ENCODE measurements at places on chromosomes 3 and 15.

DNA sequence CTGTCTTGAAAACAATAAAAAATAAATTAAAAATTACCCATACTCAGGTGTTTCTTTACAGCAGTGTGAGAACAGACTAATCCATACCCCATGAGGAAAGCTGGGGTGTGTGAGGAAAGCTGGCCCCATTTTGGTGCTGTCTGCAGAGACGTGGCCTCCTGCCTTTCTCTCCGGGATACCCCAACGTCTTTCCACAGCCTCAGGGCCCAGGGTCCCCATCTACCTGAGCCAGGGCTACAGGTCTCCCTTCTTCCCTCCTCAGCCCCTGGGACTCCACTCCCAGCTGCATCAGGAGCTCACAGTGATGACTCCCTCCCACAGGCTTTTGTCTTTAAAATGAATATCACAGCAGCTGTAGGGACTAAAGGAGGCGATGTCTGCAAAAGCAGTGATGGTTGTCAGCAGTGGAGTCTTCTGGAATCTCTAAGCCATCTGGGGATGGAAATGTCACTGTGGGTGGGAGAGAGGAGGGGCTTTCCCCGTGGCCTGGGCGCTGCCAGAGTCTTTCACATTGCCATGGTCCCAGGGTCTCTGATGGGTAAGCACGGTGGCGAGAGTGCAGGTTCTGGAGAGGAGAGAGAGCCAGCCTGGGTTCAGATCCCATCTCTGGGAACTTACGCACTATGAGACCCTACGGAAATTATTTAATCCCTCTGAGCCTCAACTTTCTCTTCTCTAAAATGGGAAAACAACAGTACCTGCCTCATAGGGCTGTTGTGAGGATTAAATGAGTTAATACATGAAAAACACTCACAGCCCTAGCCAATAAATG lies 259.3 kb downstream of the PLCL2 start:
- DNase-seq: no peak

GRCh38 chr15:77173487-77173886 lies 102.6 kb upstream of the TSPAN3 start:
- DNase-seq: no peak

DNA sequence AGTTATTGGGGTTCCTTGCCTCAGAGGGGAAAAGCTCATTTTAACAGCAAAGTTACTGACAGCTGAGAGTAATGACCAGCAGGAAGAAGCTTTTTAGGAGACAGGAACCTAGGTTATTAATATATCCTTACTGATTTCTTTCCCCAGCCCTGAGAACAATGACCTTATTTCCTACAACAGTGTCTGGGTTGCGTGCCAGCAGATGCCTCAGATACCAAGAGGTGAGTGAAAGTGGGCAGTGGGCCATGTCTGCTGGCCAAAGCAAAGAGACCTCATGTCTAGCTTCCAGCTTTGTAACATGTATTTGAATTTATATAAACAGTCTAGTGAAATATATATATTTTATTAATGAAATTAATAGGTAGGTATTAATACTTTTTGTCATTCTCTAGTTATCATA lies 5.0 kb downstream of the CCNDBP1 start:
- DNase-seq: peak; percentile 15

DNA sequence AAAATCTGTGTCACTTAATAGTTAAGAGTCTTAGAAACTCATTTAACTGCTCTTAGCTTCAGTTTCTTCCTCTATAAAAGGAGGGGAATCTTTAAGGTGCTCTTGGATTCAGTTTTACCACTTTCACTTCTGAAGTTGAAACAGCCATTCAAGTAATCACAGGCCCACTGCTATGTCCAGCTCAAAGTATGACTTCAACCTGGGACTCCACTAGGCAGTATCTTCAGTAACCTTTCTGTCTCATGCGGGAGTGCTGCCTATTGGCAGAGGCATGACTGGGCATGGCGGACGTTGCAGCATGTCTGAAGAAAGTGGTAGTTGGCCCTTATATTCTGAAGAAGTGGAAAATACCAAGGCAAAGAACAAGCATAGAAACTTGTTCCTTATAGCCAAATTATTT lies 92.3 kb downstream of the DHX30 start:
- DNase-seq: no peak

DNA sequence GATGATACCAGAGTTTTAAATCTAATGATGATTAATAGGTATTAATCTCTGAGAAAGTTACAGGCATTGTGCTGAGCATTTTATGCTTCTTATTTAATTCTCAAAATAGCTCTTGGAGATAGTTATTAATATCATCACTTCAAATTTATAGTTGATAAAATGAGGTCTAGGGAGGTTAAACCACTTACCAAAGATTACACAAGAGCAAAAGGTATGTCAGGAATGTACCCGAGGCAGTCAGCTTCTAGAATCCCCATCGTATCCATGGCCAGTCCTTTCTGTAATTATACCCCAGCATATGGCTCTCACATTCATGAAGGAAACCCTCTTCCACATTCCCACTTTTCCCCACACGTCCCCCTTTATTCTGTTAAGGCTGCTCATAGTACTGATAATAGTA lies 421.3 kb downstream of the PYDC2 start:
- DNase-seq: peak; percentile 32

DNA sequence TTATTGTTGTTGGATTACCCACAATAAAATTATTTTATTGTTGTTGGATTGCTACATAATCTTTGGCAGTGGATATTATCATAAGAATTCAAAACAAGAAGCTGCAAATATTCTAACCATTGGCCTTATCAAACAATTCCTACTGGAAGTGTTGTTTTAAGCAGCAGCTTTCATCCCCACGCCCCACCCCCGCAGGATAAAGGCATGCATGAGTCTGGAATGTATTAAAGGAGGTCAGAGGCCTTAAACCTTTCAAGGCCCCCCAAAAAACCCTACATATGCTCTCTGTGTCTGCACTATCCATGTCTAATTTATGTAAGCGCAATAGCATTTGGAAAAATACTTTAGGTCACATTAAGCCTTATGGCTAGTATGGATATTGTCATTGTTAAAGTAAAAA lies 23.1 kb downstream of the P3H2 start:
- DNase-seq: no peak

DNA sequence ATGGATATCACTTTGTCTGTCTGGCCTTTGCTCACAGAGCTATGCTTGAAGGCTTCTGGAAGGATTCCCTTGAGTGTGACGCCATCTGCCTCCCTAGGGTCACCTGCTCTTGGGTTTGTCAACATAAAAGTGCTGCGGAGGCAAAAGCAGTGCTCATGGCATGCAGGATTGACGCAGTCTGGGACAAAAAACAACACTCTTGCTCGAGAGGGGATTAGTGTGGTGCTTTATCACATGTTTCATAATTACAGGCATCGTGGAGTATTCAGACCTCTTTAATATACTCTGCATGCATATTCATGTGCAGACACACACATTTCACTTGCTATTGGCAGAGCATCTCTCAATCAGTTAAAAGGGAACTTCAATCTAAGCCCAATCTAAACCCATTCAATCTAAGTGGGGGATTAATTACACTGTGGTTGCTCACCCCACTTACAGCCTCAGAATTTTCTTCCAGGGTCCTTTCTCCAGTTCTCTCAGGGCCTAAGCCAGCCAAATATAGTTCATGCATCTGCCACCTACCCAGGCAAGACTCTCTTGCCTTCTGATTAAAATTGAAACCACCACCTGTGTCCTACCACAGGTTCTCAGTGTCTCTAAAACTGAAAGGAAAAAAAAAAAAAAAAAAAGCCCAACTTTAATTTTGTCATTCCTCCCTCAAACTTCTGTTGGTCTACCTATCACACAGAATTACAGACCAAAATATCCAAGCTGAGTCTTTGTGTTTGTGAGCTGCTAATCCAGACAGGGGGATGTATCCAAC lies 75.6 kb downstream of the BFSP2 start:
- no peak for DNase-seq

DNA sequence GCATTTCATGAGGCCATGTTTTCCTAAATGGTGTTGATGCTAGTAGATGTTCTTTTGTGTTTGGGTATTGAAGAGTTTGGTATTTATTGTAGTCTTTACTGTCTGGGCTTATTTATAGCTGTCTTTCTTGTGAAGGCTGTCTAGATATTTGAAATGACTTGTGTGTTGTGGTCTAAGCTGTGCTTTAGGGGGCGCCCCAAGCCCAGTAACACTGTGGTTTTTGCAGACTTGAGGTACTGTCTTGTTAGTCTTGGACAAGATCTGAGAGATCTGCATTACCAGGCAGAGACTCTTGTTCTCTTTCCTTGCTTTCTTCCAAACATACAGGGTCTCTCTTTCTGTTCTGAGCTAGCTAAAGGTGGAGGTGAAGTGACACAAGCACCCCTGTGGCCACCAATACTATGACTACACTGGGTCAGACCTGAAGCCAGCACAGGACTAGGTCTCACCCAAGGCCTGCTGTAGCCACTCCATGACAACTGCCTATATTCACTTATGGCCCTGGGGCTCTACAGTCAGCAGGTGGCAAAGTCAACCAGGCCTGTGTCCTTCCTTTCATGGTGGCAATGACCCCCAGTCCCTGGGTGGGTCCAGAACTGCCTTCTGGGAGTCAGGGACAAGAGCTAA lies 152.1 kb upstream of the TBC1D5 start:
- DNase-seq: peak; percentile 69

DNA sequence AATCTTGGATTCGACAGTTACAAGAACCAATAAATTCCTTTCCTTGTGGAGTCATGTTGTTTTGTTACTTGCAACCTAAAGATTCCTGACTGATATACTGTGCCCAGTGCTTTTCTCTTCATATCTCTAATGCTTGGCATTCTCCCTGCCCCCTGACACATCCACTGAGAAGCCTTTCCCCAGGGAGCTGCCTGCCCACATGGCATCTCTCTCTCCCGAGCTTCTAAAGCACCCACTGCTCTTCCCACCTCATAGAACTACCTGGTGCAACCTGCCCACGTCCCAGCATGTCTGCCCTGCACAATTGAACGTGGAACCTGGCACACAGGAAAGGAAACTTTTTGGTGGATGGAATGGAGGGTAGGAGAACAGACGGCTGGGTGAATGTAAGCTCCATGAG lies 6.8 kb downstream of the CYP8B1 start:
- no peak for DNase-seq

- peak; percentile 35 for DNase-seq
Measured at GRCh38 chr3:23455084-23455483, 252.0 kb downstream of the UBE2E2 start.

- peak; percentile 29 for DNase-seq
Measured at GRCh38 chr3:103057003-103057402, 622.2 kb downstream of the ZPLD1 start.

DNA sequence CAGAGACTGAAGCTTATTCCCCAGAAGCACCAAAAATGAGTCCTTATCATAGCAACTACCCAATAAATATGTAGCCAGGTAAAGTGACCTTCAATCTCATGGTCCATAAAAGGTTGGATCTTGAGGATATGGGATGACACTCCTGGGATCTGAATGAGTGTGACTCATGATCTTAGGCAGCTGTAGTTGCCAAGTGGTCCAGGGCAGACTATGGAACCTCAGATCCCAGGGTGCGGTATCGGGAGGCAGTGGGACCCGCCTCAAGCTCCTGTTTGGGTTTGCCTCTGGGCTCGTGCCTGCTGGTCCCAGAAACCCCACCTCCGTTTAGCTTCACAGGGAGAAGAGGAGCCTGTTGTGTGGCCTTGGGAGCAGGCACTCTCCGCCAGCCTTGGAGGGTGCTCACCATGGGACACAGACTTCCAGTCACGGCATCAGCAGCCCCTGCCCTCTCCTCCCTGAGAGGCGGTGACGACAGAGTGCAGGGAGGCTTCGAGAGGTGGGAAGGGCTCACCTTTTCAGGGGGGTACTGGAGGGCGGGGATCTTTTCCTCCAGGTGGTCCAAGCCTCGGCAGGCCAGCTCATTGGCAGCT lies 8.1 kb downstream of the PLIN1 start:
- no peak for DNase-seq

DNA sequence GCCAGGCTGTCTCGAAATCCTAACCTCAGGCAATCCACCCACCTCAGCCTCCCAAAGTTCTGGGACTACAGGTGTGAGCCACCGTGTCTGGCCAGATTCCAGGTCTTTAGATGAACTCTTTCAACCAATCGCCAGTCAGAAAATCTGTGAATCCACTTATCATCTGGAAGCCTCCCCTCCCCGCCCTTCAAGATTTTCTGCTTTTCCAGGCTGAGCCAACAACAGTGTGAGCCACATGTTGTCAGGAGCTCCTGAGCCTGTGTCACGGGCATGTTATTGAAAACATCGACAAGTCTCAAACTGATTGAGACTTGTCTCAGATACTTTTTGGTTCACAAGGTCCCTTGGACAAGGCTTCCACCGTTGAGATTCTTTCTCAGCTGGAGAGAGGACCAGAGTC lies 52.0 kb upstream of the TRPM1 start:
- DNase-seq: no peak

DNA sequence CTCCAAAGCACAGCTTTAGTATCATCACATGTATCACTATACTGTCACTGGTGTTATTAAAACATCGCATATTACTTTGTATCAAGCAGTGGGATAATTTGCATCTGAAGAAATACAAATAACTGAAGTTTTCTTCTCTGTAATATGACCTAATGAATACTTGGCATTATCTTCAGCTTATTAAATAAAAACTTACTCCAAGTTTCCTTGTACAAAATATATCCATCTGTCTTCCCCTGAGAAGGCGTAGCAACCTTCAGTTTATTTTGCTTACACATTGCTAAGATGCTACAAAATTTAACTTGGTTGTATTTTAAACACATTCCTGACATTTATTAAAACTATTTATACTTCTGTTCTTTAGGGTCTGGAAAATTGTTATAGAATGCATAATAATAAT lies 13.7 kb downstream of the FGF7 start:
- no peak for DNase-seq

DNA sequence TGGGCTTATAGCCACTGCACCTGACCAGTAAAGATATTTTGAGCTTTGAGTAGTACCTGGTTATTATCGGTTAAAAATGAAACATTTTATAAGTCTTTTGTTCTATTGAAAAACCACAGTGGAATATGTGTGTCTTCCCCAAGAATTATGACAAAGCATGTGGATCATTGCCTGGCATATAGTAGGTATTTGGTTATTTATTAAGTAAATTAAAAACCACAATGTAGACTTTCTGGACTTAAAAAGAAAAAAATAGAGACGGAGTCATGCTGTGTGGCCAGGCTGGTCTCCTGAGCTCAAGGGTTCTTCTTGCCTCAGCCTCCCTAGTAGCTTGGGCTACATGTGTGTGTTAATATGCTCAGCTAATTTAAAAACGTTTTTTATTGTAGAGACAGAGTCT lies 43.5 kb downstream of the UBE2E2 start:
- peak; percentile 87 for DNase-seq

- peak; percentile 33 for DNase-seq
Measured at GRCh38 chr3:57727106-57727505, 29.0 kb upstream of the SLMAP start.

GRCh38 chr3:30181581-30181980 lies 424.8 kb upstream of the TGFBR2 start:
- DNase-seq: no peak

DNA sequence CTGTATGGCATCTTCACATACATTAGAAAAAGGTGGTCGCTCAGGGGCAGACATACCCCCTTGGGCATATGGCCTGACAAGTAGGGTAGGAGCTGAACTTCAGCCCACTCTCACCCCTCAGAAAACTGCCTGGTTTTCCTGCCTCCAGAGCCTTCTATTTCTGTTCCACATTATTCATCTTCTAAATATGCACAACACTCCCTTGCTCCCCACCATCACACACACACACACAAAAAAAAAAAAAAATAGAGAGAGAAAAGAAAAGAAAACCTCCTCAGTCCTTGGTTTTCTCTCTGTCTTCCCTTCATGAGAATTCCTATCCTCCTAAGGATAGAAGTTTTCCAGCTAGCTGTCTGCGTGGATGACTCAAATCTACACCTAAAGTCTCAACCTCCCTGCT lies 5.6 kb upstream of the ROPN1 start:
- no peak for DNase-seq

- DNase-seq: no peak
Measured at GRCh38 chr15:88247914-88248313, 8.6 kb downstream of the NTRK3 start.

All from kidney tubule cell (primary cell).